ENCODE measurements at places on chromosomes 12 and 14.

- DNase-seq: no peak
These were observed 62.7 kb downstream of the RASSF3 start for GRCh38 chr12:64672925-64673409.

DNA sequence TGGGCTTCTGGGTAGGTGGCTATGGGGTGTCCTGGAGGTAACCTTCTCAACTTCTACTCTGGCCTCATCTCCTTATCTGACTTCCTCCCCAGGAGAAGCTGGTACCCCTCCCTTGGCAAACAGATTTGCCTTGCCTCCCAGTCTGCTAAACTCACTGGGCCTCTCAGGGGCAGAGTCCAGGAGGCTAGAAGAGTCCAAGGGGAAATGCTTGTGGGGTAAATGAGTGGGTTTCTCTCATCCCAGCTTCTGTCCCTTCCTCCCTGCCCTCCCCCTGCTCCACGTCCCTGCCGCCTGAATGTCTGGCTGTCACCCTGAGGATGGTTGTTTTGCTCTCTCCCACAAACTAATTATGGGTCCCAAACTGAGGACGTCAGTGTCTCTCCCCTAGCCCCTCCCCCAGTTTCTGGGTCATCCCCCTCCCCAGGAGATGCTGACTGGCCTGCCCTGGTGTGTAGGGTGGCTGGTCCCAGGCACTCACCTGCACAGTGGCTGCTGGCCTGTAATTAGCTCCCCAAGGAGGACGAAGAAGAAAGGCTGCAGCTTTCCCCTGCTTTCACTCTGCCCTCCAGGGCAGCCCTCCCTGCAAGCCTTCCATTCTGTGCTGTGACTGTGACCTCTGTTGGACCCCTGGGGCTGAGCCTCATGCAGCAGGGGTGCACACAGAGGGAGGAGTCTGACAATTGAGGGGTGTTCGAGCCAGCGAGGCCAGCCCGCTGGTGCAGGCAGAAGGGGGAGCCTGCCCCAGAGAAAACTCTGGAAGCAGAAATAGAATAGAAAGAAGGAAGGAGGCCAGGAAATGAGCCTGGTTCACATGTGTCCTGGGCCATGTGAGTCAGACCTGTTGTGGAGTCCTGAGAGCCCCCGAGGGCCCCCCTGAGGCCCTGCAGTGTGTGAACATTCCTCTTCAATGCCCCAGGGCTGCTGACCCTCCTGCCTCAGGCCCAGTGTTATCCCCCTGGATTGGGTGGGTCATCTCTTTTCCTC lies at the start of gene LRP1-AS:
Gene LRP1-AS, minus strand, starts transcription at position 659 of the 984 bp plus-strand sequence.
- no peak for DNase-seq

DNA sequence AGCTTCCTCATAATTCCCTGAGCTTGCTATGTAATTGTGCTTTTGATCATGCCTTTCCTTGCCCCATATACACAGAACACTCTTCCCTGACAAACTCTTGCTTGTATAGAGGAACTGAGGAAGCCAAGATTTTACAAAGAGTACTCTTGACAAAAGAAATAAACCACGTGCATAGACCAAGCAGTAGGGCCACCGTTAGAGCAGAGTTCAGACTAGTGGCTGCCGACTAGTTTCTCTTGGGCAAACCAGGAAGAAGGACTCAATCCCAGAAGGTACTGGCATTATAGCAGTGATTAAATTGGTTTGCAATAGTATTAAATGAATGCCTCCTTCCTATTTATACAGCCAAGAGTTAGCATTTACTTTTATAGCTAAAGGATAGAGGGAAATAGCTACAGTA lies 146.1 kb downstream of the RAD51B start:
- DNase-seq: no peak

DNA sequence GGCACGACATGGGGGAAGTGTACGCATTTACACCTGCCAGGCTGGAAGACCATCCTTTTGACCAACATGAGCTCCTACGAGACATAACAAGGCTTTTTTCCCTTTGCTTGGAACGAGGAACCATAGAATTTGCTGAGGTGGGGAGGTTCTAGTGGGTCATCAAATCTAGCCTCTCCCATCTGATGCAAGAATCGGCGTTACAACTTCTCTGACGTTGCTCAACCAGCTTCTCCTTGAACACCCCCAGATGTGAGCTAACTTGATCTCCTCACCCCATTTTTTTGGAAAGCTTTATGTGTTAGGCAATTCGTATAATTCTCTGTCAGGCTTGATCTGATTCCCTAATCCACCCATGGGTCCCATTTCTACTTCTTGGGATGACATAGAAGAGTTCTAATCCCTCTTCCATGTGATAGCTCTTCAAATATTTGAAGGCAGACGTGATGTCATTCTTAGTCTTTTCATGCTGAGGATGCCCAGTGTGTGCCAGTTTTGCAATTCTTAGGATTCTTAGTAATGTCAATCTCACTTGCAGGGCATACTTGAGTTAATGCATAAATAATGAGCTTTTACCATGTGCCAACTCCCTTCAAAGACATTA lies 163.6 kb upstream of the PARP11 start:
- no peak for DNase-seq

DNA sequence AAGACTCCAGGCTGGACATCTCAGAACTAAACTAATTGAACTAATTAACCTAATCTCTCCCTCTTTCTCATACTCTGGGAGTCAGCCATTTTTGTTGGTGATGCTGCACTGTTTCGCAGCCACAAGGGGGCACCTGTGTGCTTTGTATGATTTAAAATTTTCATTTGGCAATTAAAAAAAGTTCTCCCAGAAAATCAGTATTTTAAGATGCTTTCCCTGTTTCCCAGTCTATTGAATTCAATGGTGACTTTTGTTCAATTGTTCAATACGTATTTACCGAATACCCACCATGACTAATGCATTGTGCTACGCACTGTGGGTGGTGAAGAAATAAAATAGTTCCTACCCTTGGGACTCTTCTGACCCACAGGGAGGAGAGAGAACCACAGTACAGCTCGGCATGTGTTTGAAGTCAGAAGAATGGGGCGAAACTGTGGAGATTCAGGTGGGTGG lies 63.7 kb downstream of the ZNF664 start:
- no peak for DNase-seq

DNA sequence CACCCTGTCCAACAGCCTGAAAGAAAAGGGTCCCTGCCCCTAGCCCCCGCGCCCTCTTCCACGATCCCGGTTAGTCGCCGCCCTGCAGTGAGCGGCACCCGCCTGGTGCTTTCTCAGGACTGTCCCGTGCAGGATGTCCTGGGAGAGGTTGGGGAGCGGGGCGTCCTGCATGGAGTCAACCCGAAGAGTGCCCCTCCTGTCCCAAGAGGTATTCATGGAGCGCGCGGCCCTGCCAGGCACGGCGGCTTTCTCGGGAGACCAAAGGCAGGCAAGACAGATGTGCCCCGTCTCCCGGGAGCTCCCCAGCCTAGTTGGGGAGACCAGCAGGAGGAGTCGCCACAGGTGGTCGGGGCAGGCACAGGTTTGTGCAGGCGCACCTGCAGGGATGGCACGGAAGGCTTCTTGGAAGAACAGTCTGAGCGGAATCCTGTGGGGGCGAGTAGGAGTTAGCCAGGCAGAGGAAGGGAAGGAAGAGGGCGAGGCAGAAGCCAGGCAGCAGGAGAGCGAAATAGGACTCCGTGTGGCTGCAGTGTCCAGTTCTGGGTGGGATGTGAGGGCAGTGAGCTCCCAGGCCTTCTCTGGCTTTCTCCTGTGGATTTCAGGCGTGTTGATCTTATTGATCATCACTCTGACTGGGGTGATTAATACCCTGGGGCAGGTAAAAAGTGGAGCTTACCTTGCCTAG lies 723 bp downstream of the SIVA1 start:
- DNase-seq: no peak

DNA sequence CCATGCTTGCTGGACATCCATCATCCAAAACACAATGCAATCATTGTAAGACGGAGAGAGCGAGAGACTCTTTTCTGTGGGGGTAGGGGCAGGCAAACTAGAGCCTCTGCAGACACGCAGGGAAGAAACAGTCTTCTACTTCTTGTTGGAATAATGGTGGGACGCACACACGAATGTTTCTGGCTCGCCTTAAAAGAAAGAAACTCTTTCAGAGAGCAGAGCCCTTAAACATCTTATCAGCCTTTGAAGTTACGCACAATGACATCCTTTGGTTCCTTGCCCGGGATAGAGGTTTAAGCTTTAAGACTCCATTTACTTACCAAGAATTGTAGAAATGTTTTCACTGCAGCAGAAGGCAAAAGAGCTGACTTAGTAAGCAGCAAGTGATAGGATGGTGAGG lies 133.8 kb upstream of the FOXN3 start:
- DNase-seq: no peak

DNA sequence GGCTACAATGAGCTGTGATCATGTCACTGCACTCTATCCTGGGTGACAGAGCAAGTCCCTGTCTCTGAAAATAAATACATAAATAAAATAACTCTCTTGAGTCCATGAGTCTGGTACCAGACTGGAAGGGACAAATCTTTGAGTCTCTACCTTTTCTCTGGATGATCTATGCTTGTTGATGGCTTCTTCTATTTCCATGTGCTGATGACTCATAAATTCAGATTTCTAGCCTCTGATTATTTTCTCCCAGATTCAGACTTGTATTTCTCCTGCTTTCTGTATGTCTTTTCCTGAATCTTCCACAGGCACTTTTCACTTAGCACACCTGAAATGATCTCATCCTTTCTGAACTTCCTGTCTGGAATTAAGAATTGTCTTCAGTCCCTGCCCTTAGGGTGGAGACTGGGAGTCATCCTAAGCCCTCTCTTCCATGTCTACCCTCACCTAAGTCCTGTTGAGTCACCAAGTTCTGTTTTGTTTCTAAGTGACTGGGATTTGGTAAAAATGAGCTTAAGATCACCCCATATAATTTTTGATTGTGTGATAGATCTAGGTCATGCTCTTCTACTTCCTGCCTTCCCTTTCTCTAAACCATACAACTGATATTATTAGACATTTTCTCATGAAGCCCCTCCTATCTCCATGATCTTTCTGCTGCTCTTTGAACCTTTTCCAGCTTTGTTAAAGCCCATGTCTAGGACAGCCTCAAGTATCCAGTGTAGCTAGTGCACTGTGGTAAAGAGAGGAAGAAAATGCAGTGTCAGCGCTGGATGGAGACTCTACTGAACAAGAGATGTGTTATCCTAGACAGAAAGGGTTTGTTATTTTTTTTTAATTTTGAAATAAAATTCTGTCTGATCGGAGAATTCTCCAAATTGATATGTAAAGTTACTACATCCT lies 13.1 kb downstream of the AKAP6 start:
- no peak for DNase-seq

DNA sequence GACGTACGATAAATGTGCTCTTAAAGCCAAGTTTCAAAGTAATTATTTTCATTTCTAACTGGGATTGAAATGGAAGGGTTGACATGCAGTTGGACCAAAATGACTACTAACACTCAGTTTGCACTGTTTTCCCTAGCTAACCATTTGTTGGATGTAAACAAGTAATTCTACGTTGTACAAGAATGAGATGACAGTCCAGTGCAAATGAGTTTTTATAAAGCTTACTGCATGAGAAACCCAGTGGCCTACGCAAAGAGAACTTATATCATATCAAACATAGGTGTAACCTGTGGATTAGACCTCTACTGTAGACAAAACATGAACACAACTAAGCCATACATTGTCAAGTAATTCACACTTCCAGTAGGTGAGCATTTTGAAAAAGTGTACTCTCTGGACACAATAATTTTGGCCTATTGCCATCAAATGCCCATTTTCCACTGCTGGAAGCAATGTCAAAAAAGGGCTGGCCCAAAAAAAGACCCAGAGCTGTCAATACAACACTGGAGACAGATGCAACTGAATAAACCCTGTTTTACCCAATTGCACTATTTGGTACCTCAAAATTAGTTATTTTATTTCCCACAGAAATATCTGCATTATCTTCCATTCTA lies 12.8 kb downstream of the SLC38A2 start:
- DNase-seq: no peak

DNA sequence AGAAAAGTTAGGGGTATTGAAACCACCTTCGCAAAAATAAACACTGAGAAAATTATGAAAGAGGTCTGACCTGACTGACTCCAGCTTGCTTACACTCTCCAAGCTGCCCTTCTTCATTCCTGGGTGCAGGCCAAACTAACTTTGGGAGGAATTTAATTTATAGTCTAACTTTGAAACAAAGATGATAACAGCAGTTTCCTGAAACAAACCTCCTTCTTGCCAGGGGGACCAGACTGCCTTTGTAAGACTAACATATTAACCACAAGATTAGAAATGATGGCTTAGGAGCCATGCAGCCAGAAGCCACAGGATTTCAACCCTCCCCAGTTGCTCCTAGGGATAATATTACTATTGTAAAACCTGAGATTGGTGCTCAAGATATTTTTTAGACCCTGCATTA lies 13.8 kb upstream of the EEA1 start:
- no peak for DNase-seq

GRCh38 chr12:117587631-117588287 lies 226.3 kb upstream of the NOS1 start:
- peak; percentile 50 for DNase-seq

All from progenitor cell of endocrine pancreas (in vitro differentiated cells).